Stimulated activated CD8-positive, alpha-beta memory T cell treated with anti-CD3 and anti-CD28 coated beads, Interleukin-2, amount 100 ng/mL, for 48 hours (primary cell): ENCODE measurements at places on chromosomes 5 and 9.

DNA sequence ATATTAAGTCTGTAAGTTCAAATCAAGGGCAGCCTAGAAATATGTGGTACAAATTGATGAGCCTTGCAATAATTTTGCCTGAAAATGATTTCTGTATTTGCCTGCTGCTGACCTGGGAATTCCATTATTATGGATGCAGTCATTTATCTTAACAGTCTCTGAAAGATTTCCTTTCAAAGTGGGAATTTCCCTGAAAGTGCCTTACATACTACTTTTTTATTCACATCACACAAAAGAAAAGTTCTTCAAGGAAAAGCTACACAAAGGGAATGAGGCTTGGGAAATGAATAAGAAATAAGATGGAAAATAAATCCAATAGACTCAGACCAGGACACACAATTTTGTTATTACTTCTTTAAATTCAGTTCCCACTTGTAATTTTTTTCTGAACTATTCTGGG is 537.8 kb upstream of the PTGER4 start:
- DNase-seq, result no peak

DNA sequence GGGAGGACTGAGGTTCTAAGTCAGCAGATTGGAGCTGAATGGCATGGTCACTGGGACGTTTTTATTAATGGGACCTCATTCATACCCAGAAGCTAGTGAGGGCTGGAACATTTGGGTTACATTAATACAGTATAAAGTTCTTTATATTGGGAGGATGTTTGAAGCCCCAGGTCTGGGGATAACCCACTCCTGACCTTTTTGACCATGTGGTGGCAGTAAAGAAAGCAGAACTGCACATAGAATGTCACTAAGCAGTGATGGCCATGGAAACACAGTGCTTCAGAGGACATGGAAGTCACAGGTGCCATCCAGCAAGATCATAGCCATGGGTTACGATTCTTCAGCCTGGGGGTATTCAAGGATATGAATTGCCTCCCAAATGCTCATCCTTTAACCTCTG is 176.0 kb downstream of the ATP10B start:
- no peak for DNase-seq

- DNase-seq, result no peak
Observed at GRCh38 chr5:2283481-2284045, 400.8 kb upstream of the IRX4 start.

GRCh38 chr9:35822926-35823325 is 5.6 kb downstream of the FAM221B start:
- no peak for DNase-seq

DNA sequence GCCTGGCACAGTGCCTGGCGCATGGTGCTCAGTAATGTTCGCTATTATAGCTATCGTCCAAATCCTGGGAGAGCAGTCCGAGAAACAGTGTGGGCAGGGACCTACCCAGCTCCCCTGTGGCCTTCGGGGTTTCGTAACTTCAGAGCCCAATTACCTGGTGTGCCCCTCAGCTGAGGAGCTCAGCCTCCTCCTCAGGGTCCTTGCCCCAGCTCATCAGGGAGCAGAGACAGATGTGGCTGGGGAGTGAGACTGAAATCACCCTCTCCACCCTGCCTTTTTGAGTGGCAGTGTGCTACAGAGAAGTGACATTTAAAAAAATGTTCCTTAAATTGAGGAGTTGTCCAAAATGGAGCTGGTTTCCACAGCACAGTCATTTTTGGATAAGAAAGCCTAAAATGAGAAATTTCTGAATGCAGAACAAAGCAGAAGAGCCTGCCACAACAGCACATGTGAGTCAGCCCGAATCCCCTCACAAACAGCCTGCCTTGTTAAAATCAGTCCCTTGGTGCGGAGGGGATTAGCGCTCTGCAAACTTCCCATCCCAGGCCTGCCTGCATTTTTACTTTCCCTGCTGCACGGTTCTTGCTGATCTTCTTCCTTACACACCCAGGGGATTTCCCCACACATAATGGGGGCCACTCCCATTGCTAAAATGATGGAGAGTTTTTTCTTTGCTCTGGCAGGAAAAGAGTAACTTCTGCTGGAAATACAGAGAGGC is 78.1 kb upstream of the PITX1 start:
- no peak for DNase-seq

DNA sequence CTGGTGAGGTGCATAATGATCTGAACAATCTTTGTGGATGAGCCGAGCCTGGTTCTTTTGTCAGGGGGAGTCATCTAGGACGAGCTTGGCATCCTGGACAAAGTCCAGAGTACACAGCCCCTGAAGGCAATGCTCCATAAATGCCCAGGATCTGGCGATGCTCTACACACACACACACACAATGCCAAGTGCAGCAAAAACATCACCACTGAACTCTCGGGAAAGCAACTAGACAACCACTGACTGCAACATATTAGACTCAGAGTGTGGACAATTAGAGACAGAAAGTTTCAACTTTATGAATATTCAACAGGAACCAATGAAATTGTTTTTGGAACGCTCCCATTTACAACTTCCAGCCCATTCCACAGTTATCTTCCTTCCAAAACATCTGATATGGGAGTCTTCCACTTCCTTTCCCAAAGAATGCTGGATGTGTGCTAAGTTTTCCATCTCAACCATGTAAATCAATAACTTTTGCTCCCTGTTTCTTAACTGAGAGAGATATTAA is 227.6 kb upstream of the ANKRD55 start:
- no peak for DNase-seq

DNA sequence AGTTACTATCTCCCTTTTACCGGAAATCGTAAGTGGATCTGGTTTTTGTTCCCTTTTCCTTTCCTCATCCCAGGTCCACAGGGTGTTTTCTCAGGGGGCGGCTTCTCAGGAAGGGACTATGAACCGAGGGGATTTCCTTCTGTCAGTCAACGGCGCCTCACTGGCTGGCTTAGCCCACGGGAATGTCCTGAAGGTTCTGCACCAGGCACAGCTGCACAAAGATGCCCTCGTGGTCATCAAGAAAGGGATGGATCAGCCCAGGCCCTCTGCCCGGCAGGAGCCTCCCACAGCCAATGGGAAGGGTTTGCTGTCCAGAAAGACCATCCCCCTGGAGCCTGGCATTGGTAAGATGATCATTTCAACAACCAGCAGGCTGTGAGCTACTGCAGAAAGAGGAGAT is 75.8 kb downstream of the GOLPH3 start:
- DNase-seq, result no peak

- no peak for DNase-seq
Observed at GRCh38 chr5:92556747-92557146, 1024.3 kb downstream of the NR2F1-AS1 start.

GRCh38 chr5:168624850-168625364 is 45.7 kb upstream of the PANK3 start:
- DNase-seq, result no peak

- DNase-seq, result no peak
Observed at GRCh38 chr5:13552361-13552760, 392.1 kb downstream of the DNAH5 start.

DNA sequence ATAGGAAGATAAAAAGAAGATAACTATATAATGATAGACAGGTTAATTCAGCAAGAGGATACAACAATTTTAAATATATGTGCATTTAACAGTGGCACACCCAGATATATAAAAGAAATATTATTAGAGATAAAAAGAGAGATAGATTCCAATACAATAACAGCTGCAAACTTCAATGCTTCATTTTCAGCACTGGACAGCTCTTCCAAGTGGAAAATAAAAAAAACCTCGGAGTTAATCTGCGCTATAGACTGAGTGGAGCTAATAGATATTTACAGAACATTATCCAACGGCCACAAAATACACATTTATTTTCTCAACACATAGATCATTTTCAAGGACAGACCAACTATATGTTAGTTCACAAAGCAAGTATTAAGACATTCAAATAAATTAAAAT is 1229.5 kb upstream of the CDH6 start:
- no peak for DNase-seq

GRCh38 chr9:8823131-8823895 is 1023.7 kb upstream of the DMAC1 start:
- DNase-seq, result no peak

GRCh38 chr5:169577951-169578350 is 5.6 kb upstream of the SPDL1 start:
- DNase-seq, result no peak

- DNase-seq, result no peak
Observed at GRCh38 chr9:105439428-105439827, 8.4 kb upstream of the FSD1L start.

DNA sequence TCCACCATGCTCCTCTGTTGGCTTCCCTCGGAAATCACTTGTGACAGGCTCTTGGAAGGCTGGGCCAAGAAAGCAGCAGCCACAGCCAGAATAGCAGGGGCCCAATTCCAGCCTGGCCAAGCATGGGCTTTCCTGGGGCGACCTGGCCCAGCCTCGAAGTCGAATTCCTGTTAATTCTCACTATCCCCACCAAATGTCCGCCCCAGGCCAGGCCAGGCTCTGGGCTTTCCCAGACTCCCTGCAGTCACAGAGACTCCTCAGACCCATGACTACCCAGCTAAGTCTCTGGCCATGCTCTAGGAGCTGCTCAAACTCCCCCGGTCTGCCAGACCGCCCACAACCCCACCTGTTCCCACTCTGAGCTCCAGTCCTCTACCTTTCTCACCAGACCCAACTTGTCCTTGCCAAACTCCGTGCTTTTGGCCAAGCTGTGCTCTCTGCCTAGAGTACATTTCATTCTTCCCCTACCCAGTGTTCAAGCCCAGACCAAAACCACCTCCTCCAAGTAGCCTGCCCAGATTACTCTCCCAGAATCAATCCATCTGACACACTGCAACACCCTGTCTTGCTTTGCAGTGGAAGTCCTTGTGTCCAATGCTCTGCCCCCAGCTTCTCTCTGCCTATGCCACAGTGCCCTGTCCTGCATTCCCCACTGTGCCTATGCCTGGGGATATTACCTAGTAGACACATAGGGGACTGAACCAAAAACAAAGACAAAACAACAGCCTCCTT is 26.2 kb downstream of the SHB start:
- DNase-seq, result no peak

DNA sequence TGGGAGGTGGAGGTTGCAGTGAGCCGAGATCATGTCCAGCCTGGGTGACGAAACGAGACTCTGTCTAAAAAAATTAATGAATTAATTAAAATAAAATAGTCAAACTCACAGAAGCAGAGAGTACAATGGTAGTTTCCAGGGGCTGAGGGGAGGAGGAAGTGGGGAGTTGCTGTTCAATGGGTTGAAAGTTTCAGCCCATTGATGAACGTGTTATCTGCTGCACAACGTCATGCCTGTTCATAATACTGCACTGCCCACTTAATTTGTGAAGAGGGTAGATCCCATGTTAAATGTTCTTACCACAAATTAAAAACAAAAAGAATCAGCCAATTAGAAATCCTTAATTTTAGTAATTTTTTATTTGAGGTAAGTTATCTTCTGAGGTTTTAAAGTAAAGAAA is 16.4 kb upstream of the RUFY1 start:
- no peak for DNase-seq

GRCh38 chr5:14364096-14364495 is 217.5 kb upstream of the OTULINL start:
- no peak for DNase-seq

DNA sequence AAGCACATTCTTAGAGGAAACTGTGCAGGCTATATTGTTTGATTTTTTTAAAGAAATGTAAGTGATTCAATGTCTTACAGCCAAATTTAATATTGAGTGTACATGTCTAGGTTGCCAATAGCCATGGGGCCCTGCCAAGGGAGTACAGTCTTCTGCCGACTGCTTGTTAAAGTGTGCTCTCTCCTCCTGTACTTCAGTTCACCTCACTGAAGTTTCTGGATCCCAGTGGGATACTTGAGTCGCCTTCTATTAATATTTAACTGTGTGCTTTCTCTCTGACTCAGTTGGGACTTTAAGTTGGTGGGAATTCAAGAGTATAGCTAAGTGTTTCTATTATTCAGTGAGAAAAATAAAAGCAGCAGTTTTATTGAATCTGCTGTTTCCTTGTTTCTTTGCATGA is 44.5 kb upstream of the C5orf47 start:
- no peak for DNase-seq
